ENCODE measurements at places on chromosomes 3 and 15. TPM values are rescaled to one million over a fixed set of nuclear protein-coding genes. Genes with fewer than 3 reads are reported as not detected.

The ARL14 gene
- total RNA-seq: not detected

The C3orf33 gene
- 2.6 TPM for total RNA-seq

The PHLDB2 gene
- 54.3 TPM for total RNA-seq

The ADAMTS17 gene
- total RNA-seq: 5.7 TPM

The SI gene
- not detected for total RNA-seq

The TMA7 gene
- 157 TPM for total RNA-seq

The SHF gene
- total RNA-seq: 8.4 TPM

The GNB4 gene
- total RNA-seq: 60.5 TPM

The B3GNT5 gene
- total RNA-seq: 4.2 TPM

The GOLGA8Q gene
- total RNA-seq: 1.0 TPM

The ITIH4 gene
- total RNA-seq: 4.2 TPM

The TMEM40 gene
- under 0.01 TPM for total RNA-seq

The SLC35G2 gene
- total RNA-seq: 2.1 TPM

The MOBP gene
- not detected for total RNA-seq

The SAMD7 gene
- total RNA-seq: not detected

The PLS1 gene
- not detected for total RNA-seq

The UQCC5 gene
- total RNA-seq: 1.0 TPM

The ROBO1 gene
- 20.4 TPM for total RNA-seq

The PCSK6 gene
- total RNA-seq: 11.5 TPM

The KLF15 gene
- 2.6 TPM for total RNA-seq

The ANKRD63 gene
- not detected for total RNA-seq

The PLA2G4F gene
- not detected for total RNA-seq

The ROPN1 gene
- not detected for total RNA-seq

The GLDN gene
- 3.7 TPM for total RNA-seq

The FAM174B gene
- total RNA-seq: 8.4 TPM

The SPATA12 gene
- not detected for total RNA-seq

The CRTAP gene
- total RNA-seq: 32.9 TPM

The C2CD4A gene
- total RNA-seq: not detected

The TTC21A gene
- total RNA-seq: 1.0 TPM

The LSAMP gene
- 3.7 TPM for total RNA-seq

The SCN11A gene
- 2.6 TPM for total RNA-seq

The SLMAP gene
- 53.2 TPM for total RNA-seq

The BCL6 gene
- 7.8 TPM for total RNA-seq

The MKRN2OS gene
- not detected for total RNA-seq

The CCDC32 gene
- 11.0 TPM for total RNA-seq

The ECT2 gene
- total RNA-seq: 7.3 TPM

The VGLL3 gene
- 17.7 TPM for total RNA-seq

The PLIN1 gene
- total RNA-seq: 39.7 TPM

The LPCAT4 gene
- total RNA-seq: 3.1 TPM

The ACTC1 gene
- 1,126 TPM for total RNA-seq

The EIF2B5 gene
- 38.1 TPM for total RNA-seq

The LHFPL4 gene
- total RNA-seq: not detected

The PCNP gene
- 72.0 TPM for total RNA-seq

The TEX55 gene
- not detected for total RNA-seq

The MKRN3 gene
- 1.6 TPM for total RNA-seq

The C15orf62 gene
- not detected for total RNA-seq

The ENTPD3 gene
- total RNA-seq: 1.6 TPM
